ENCODE measurements at places on chromosomes 12 and 14.

DNA sequence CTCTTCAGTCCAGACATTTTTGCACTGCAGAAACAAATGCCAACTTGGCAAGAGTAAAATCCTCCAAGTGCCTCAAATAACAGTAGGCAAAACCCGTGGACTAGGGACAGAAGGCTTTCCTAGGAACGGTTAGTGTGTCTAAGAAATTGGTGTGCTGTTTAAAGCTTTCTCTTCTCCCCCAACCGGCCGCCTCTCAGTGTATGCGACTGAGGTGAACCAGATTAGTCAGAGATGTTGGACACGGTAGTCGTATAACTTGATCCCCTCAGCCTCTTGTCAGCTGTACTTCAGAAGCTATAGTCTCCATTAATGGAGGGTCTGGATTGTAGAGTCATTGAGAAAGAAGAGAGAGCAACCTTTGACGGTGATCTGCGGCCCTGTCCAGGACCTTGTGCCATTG, 21.7 kb downstream of the PPFIBP1 start:
- DNase-seq: no peak

GRCh38 chr12:26744042-26744626, 88.9 kb downstream of the ITPR2 start:
- no peak for DNase-seq

GRCh38 chr12:106303202-106303820, 778 bp downstream of the TCP11L2 start:
- DNase-seq: no peak

- no peak for DNase-seq
These were observed 190.5 kb upstream of the GSC start for GRCh38 chr14:94960285-94961001.

DNA sequence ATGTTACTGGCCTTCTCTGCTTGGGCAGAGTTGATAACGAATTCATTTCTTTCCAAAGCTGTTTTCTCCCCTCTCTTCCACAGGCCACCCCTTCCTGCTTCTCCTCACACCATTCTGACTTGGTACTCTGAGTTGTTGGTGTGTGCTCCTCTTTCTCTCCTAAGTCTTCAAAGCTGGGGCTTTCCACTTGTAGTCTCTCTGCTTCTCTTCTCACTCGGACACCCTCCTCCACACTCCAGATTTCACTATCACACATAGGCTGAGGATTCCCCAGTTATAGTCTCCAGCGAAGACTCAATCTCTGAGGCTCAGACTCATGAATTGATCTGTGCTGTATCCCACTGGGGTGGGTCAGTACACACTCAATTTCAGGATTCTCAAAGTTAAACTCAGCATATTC, 201.0 kb downstream of the SSPN start:
- no peak for DNase-seq

GRCh38 chr14:56098021-56098420, 20.2 kb upstream of the PELI2 start:
- DNase-seq: no peak

- no peak for DNase-seq
These were observed 18.2 kb downstream of the NAA30 start for GRCh38 chr14:57408634-57409033.

DNA sequence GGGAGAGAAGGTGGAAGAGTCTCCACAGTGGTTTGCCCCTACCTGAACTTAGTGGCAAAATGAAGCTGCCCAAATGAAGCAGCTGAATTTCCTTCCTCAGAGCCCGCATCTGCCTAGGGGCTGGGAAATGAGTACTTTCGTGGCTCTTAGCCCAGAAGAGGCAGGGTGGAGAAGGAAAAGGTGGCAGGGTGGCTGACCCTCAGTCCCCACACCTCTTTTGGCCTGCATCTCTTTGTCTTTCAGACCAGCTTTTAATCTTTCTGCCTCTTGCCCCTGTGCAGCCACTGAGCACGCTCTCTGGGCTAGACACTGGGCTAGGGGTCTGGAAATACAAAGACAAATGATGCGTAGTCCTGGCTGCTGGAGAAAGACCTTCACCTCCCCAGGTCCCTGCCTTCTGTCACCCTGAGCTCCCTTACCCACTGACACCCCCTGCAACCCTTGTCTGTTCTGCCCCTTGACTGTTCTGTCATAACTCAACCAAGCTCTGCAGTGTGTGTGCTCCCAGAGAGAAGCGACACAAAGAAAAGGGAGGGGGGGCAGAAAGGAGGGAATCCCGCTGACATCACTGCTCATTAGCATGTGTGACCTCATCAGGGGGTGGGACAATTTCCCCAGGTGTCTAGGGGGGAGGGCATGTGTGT, 371 bp upstream of the REM2 start:
- DNase-seq: no peak

DNA sequence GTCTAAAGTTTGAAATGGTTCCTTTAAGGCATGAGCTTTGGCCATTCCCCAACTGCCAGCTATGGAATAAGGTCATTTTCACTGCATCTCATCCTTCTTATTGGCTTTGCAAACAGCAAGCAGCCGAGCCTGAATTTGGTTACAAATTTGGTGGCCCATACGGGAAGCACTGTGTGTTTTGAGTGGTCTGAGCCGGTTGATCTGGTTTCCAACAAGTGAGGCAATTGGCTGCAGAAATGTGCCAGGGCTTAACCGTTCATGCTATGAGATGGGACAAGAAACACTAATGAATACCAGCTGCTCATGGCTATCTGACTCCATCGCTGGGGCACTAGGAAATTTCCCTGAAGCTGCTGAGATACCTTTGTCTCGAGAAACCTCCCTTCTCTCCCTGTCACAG, 9.3 kb downstream of the EDDM3A start:
- DNase-seq: no peak

GRCh38 chr14:92694807-92695206, 53.6 kb downstream of the LGMN start:
- no peak for DNase-seq

DNA sequence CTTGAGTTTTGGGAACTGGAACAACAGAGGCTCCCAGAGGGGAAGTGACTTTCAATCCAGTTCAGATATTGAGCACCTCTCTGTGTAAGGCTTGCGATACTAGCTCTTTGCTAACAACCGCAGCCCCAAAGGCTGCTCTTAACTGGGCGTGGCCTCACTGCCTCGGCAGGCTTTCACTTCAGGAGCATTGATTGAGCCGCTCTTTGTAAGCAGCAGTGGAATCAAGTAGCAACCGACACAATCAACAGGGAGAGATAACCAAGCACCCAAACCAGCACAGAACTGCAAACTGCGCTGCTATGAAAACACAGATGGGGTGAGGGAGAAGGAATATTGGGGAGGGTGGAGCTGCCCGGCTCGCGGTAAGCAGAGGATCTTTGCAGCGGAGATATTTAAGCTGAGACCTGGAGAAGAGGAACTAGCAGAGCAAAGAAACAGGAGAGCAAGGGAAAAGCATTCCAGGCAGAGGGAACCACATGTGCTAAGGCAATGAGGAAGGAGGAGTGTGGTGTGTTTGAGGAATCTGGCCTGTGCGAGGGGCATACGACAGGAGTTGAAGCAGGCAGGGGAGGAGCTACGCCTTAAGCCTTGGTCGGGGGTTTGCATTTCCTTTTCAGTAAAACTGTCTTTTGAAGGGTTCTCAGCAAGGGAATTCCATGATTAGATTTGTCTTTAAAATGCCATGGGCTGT, 17.3 kb upstream of the YY1 start:
- DNase-seq: no peak

- no peak for DNase-seq
These were observed 519 bp downstream of the MORN3 start for GRCh38 chr12:121668750-121669520.

- DNase-seq: no peak
These were observed 699 bp upstream of the HOXC11 start for GRCh38 chr12:53972152-53972702.

- no peak for DNase-seq
These were observed 3.8 kb upstream of the GZMH start for GRCh38 chr14:24613241-24613640.

GRCh38 chr12:104549815-104550480, 93.2 kb downstream of the CHST11 start:
- DNase-seq: no peak

GRCh38 chr14:69428289-69428998, 30.0 kb downstream of the SLC39A9 start:
- DNase-seq: no peak

DNA sequence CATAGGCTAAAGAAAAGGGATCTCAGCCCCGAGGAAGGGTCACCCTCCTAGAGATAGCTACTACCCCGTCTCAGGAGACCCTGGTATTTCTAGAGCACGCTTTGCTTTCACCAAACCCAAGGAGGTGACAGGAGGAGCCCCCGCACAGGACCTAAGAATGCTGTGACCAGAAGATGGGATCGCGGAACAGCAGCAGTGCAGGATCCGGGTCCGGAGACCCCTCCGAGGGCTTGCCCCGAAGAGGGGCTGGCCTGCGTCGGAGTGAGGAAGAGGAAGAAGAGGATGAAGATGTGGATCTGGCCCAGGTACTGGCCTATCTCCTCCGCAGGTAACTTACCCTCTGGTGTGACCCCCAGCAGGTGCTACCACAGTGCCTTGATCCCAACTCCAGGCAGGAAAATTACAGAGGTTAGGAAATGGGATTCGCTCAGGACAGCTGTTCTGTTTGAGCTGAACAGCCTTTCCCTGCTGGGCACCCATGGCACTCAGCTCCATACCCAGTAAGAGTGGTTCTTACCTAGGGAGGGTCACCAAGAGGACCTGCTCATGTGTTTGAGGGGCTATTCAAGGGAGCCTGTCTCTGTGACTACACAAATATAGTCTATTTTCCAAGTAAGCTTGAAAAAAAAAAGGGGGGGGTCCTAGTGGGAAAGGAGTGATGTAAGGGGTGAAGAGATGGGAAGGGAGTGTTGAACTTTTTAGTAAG, 826 bp upstream of the NRL start:
- DNase-seq: no peak

- DNase-seq: no peak
These were observed 1.8 kb downstream of the CDK2AP1 start for GRCh38 chr12:123269896-123270213.

- no peak for DNase-seq
These were observed 128.0 kb downstream of the BCAT1 start for GRCh38 chr12:24820872-24821271.

DNA sequence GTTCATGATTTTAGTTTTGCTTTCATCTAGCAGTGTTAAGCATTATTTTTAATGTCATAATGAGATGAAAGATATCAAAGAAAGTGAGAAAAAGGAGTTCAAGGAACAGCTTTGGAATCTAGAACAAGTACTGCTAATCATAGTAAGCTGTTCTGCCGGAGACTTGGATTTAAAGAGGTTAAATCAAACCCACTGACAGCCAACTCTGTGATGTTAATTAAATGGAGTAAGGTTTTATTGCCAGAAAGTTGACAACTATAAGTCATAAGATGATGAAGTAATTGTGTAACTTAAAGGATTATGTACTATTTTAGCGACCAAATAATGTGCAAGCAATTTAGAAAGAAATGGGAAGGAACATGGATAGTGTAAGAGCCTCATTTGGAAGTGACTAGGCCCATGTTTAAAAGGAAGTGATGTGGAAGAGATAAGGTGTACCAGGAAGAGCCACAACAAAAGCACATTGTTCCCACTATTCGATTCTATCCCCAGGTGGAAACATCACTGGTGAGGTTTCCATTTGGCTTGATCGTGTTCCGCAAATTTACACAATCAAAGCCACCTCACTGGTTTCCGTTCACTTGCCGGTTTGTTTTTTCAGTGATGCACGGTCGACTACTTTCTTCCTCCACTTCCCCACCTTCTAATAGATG, 388.5 kb downstream of the PAWR start:
- no peak for DNase-seq

- DNase-seq: no peak
These were observed 32.9 kb downstream of the EVL start for GRCh38 chr14:100098171-100098570.

- no peak for DNase-seq
These were observed 169.2 kb upstream of the PLXNC1 start for GRCh38 chr12:93979189-93979588.

DNA sequence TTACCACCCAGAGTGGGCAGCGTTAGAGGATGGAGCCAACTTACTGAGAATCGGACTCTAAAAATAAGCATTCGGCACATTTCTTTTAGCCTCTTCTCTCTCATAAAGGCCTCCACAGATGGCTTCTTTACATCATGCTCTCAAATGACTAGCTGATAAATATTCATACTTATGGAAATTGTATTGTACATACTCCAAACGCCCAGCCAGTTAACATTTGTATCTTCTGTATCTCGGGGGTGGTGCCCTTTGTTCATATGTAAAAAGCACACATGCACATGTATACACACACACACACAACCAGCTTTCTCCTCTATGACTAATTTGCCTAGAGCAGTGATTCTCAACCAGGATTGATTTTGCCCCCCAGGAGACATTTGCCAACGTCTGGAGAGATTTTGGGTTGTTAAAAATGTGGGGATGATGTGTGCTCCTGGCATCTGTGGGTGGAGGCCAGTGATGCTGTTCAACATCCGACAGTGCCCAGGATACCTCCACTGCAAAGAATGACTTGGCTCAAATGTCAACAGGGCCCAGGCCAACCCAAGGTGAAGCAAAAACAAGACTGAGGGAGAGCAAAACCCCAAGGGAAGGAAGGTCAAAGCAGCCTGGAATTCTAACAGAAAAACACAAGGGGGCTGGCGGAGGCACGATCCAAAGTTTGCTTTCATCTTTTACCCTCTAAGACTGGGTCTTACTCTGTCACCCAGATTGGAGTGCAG, 15.2 kb upstream of the CDK2AP1 start:
- DNase-seq: no peak

DNA sequence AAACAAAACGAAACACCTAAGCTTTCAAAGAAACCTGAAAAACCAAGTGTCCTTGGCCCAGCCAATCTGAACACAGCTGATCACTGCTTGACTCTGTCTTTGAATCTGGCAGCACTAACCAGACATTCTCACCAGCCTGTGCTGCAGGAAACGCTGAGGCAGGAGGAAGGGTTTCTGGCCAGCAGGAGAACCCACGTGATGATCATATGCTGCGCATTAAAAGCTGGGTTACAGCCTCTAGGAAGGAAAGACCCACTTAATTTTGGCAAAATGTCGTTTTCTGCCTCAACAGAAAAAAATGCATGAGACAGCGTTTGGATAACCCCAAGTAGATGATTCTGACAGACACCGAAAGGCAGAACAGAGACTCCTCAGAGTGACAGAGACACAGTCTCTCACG, 9.8 kb downstream of the APPL2 start:
- peak; percentile 89 for DNase-seq

- no peak for DNase-seq
These were observed 37.7 kb downstream of the GLT8D2 start for GRCh38 chr12:104012331-104012730.

GRCh38 chr12:84561351-84561750, 351.2 kb downstream of the SLC6A15 start:
- peak; percentile 9 for DNase-seq

GRCh38 chr12:57741413-57741789, 2.9 kb upstream of the AGAP2 start:
- no peak for DNase-seq

GRCh38 chr14:20986811-20987210, 3.0 kb upstream of the METTL17 start:
- peak; percentile 80 for DNase-seq

- no peak for DNase-seq
These were observed 45.0 kb upstream of the KRR1 start for GRCh38 chr12:75556311-75556899.

- peak; percentile 8 for DNase-seq
These were observed 49.2 kb downstream of the SLC35F4 start for GRCh38 chr14:57816568-57817284.
